Liver (tissue), 10 donors: ENCODE measurements at places on chromosomes 1 and 21. TPM values are rescaled to one million over a fixed set of nuclear protein-coding genes. Genes with fewer than 3 reads are reported as not detected.

DNA sequence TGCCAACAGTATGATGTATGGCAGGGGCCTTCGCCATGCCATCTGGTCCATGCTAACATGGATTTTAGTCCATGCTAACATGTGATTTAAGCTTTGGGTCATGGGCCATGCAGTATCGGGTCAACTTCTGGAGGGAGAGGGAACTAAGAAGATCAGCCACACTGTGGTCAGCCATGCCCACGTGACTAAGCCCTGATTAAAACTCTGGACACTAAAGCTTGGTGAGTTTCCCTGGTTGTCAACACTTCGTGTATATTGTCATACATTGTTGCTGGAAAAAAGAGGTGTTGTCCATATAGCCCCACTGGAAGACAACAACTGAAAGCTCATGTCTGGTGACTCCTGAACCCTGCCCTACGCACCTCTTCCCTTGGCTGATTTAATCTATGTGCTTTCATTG lies 90.5 kb downstream of the SUSD4 start:
- H3K36me3 ChIP-seq, result no peaks in the 10 kb centered on the region
- H3K27me3 ChIP-seq, result no peaks in the 10 kb centered on the region
- DNase-seq, result no peak

GRCh38 chr1:87042111-87042811 lies 127.8 kb downstream of the HS2ST1 start:
- no peaks in the 10 kb centered on the region for H3K36me3 ChIP-seq
- no peak for DNase-seq

The TFF3 gene
- total RNA-seq, result 0.50 TPM

DNA sequence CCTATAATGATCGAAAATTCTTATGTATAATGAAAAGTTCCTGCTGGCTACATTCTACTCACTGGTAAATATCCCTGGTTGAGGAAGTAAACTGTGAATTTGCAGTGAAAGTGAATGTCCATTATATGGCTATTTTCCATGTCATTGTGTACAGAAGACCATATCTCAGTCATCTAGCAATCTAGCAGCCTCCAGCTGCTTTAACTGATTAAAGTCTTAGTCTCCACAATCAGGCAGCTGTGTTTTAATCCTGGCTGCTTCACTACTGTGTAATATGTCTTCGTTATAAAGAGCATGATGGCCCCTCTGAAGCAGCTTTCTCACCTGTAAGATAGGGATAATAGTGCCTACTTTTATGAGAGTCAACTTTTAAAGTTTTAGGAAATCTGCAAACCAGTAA lies 11.4 kb downstream of the CLCA2 start:
- DNase-seq, result no peak
- H3K27me3 ChIP-seq, result peaks cover 3% of the 10 kb centered on the region
- no peak overlapping the region for H3K27ac ChIP-seq
- H3K36me3 ChIP-seq, result no peaks in the 10 kb centered on the region

The EXTL1 gene
- total RNA-seq, result under 0.01 TPM

The GUCA2A gene
- total RNA-seq, result not detected

DNA sequence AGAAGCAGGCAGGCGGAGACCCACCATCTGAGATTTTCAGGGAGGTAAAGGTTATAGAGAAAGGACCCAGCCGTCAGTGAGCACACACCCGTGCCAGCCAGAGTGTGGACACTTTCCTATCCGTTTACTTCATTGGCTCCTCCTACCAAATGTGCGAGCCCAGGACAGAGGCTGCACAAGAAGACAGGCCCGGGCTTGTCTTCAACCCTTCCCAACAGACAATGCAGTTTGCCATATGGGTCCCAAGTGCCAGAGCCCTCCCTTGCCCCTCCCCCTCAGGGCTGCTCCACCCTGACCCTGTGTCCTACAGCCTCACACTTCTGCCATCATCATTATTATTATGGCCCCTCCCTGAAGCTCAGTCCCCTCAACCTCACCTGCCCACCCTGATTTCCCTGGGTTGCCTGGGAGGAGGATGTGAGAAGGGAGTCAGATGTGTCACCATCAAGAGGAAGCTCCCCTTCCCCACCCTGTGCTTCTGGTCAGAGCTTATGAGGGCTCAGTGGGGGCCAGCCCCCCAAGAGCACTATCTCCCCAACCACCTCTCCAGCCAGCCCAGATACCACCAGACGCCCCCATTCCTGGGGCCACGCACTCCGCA lies 9.4 kb downstream of the LAPTM5 start:
- H3K36me3 ChIP-seq, result no peaks in the 10 kb centered on the region
- H3K4me1 ChIP-seq, result peaks cover 2% of the 10 kb centered on the region
- H3K4me3 ChIP-seq, result no peak overlapping the region
- peak overlapping the region; percentile 24 for H3K27ac ChIP-seq
- no peaks in the 10 kb centered on the region for H3K27me3 ChIP-seq

The KIF21B gene
- total RNA-seq, result 1.9 TPM

DNA sequence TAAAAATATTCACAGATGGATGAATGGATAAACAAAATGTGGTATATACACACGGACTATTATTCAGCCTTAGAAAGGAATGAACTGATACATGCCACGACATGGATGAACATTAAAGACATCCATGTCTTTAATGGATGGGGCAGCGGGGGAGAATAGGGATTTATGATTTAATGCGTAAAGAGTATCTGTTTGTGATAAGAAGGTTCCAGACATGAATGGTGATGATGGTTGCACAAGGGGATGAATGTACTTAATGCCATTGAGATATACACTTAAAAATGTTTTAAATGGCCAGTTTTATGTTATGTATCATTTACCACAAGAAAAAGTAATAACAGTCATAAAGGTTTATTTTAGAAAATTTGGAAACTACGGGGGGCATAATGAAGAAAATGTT lies 108.6 kb upstream of the WLS start:
- H3K36me3 ChIP-seq, result no peaks in the 10 kb centered on the region
- H3K4me1 ChIP-seq, result no peaks in the 10 kb centered on the region
- H3K4me3 ChIP-seq, result no peak overlapping the region
- no peak for DNase-seq
- no peaks in the 10 kb centered on the region for H3K27me3 ChIP-seq
- H3K27ac ChIP-seq, result no peak overlapping the region

The CDC20 gene
- 73.4 TPM for total RNA-seq

DNA sequence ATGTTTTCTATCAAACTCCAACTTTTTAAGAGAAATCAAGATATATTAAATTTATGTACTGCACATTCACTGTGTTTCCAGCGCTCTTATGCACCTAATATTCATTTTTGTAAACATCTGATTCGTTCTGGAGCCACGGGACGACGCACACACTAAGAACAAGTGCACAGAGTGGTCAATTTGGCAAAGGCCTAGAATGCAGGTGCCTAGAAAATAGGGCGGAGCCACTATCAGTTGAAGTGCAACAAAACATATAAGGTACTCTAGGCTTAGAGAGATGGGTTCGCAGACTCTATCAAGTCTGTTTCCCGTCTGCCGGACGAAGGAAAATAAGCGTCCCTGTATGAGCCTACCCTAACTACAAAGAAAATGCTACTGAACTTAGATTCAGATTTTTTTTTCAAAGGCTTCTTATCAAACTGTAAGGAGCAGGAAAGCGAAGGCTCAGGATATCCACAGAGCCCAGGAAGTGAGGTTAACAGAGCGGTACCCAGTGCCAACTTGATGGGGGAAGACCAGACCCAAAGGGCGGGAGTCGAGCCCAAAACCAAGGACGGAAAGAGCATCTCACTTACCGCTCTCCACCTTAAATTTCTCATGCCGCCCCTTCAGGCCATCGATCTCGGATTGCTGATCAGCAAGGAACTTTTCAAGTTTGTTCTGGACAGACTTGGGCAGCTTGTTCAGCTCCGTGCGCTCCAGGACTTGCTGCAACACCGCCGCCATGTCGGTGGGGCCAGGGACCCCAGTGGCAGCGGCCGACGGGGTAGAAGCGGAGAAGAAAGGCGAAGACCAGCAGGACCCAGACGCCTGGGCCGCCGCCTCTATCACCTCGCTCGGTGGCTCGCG lies 526 bp downstream of the TPR start:
- H3K27me3 ChIP-seq, result no peaks in the 10 kb centered on the region
- H3K4me1 ChIP-seq, result peaks cover 12% of the 10 kb centered on the region
- peak overlapping the region; percentile 87 for H3K4me3 ChIP-seq
- peak; percentile 34 for DNase-seq
- H3K27ac ChIP-seq, result peak overlapping the region; percentile 100

- DNase-seq, result no peak
- no peaks in the 10 kb centered on the region for H3K4me1 ChIP-seq
- H3K36me3 ChIP-seq, result no peaks in the 10 kb centered on the region
- H3K27me3 ChIP-seq, result no peaks in the 10 kb centered on the region
- no peak overlapping the region for H3K27ac ChIP-seq
Measured at GRCh38 chr1:71494163-71494562, 413.3 kb upstream of the ZRANB2 start.

The SHE gene
- total RNA-seq, result 5.9 TPM

GRCh38 chr1:219075121-219075879 lies 98.4 kb upstream of the LYPLAL1 start:
- no peaks in the 10 kb centered on the region for H3K36me3 ChIP-seq
- no peak overlapping the region for H3K27ac ChIP-seq
- no peak for DNase-seq
- H3K4me3 ChIP-seq, result no peak overlapping the region
- no peaks in the 10 kb centered on the region for H3K27me3 ChIP-seq

- peaks cover 7% of the 10 kb centered on the region for H3K4me1 ChIP-seq
- no peaks in the 10 kb centered on the region for H3K27me3 ChIP-seq
- no peak overlapping the region for H3K4me3 ChIP-seq
- no peak for DNase-seq
Measured at GRCh38 chr1:39184354-39184818, 20.1 kb upstream of the MACF1 start.

The MR1 gene
- total RNA-seq, result 8.1 TPM

DNA sequence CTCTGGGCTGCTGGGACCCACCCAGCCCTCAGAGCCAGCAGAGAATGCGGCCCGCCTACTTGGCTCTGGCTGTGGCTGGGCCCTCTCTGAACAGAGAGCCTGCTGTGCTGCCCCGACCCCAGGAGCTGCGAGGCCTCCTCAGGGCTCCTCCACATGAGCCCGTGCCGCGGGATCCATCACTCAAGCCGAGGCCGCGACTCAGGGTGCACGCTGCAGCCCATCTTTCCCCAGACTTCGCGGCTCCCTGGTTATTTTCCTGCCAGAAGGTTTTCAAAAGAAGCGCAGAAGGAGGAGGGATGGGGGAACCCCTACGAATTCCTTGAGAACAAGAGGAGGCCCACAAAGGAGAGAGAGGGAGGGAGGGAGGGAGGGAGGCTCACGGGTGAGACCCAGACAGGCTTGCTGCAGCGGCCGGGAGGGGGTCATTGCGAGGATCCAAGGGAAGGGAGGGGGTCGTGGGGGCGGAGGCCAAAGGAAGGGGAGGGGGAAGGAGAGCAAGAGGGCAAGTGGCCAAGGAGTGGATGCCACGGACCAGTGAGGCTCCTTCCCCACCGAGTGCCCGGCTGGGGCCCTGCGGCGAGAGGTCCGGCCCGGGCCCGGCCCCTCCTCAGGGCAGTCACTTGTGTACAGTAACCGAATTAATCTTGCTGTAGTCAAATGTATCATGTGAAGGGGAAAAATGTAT lies 146.8 kb downstream of the CASZ1 start:
- no peaks in the 10 kb centered on the region for H3K27me3 ChIP-seq
- no peak for DNase-seq
- H3K36me3 ChIP-seq, result no peaks in the 10 kb centered on the region
- no peaks in the 10 kb centered on the region for H3K4me1 ChIP-seq

The C1orf146 gene
- not detected for total RNA-seq

- H3K4me3 ChIP-seq, result no peak overlapping the region
- H3K4me1 ChIP-seq, result no peaks in the 10 kb centered on the region
- no peak for DNase-seq
- H3K27me3 ChIP-seq, result no peaks in the 10 kb centered on the region
Measured at GRCh38 chr1:29628190-29628589, 391.9 kb downstream of the PTPRU start.

DNA sequence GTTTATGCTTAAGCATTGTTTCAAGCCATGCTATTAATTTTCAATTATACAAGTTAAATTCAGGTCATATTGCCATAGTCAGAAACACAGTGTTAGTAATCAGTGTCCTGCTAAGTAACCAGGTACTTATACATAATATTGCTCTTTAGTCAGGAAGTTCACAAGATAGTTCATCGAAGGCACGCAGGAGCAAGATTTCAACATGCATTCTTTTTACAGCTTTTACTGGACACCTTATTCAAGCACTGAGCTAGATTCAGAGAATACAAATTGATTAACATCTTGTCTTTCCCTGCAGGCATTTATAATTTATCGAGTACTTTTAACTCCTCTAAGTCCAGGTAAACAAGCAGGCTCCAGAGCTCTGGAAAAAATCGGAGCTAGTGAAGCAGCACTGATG lies 202.3 kb upstream of the BRINP3 start:
- H3K27me3 ChIP-seq, result no peaks in the 10 kb centered on the region
- no peaks in the 10 kb centered on the region for H3K4me1 ChIP-seq
- DNase-seq, result no peak

The TMEM125 gene
- 0.61 TPM for total RNA-seq

GRCh38 chr1:223652436-223652941 lies 13.0 kb downstream of the CAPN8 start:
- no peak overlapping the region for H3K27ac ChIP-seq
- no peak for DNase-seq
- no peaks in the 10 kb centered on the region for H3K36me3 ChIP-seq
- no peaks in the 10 kb centered on the region for H3K27me3 ChIP-seq
- no peak overlapping the region for H3K4me3 ChIP-seq

DNA sequence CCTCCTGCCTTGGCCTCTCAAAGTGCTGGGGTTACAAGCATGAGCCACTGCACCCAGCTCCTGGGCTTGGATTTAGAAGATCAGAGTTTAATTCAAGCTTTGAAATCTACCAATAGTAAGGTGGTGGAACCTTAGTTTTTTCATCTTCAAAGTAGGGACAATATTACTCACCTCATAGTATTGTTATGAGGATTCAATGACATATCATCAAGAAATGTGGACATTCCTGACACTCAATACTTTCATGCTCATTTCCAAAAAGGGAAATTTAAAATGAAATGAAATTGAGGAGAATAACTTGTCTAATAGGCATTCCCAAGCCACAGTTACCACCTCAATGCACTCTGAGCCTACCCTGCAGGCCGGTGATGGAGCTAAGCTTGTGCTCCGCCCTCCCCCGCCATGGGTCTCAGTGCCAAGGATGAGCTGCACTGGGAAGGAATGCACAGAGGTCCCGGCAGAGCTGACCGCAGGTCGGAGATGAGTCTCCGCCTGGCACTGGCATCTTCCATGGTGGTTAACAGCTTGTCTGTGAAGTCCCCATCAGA lies 56.5 kb upstream of the BCAR3 start:
- H3K27me3 ChIP-seq, result no peaks in the 10 kb centered on the region
- DNase-seq, result no peak
- no peaks in the 10 kb centered on the region for H3K4me1 ChIP-seq
- H3K4me3 ChIP-seq, result no peak overlapping the region
- H3K27ac ChIP-seq, result no peak overlapping the region

GRCh38 chr21:44615911-44616590 lies 4.2 kb downstream of the KRTAP10-8 start:
- H3K36me3 ChIP-seq, result no peaks in the 10 kb centered on the region
- no peak overlapping the region for H3K4me3 ChIP-seq
- H3K27ac ChIP-seq, result no peak overlapping the region
- no peaks in the 10 kb centered on the region for H3K4me1 ChIP-seq
- no peaks in the 10 kb centered on the region for H3K27me3 ChIP-seq
